ENCODE measurements at places on chromosomes 2 and 18. TPM values are rescaled to one million over a fixed set of nuclear protein-coding genes. Genes with fewer than 3 reads are reported as not detected.

The HNRNPLL gene
- 10.6 TPM for total RNA-seq

The CXCR2 gene
- total RNA-seq: not detected

The EIF2B4 gene
- total RNA-seq: 34.8 TPM

The CCDC138 gene
- total RNA-seq: 0.75 TPM

The ANKRD36C gene
- total RNA-seq: 12.1 TPM

The ITSN2 gene
- 70.0 TPM for total RNA-seq

The PLGLB1 gene
- total RNA-seq: not detected

The ACKR3 gene
- 75.6 TPM for total RNA-seq

The NEU2 gene
- not detected for total RNA-seq

GRCh38 chr2:216735668-216736067 lies 40.3 kb upstream of the IGFBP5 start:
- no peak for DNase-seq

DNA sequence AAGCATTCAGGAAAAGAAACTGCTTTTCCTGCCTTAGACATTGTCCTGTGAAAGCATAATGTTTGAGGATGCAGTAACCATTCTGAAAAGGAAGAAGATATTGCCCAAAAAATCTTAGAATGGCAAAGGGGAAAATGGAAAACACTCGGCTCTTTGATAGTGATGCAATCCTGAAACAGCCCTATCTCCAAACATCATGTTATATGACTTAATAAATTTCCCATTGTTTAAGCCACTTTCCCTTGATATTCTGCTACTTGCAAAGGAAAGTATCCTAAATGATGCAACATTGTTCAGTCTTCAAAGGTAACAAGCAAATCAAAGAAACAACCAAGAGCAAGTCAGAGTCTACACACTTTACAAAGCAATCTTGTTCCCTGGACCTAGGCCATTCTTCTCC lies 78.5 kb downstream of the EXOC6B start:
- DNase-seq: no peak

DNA sequence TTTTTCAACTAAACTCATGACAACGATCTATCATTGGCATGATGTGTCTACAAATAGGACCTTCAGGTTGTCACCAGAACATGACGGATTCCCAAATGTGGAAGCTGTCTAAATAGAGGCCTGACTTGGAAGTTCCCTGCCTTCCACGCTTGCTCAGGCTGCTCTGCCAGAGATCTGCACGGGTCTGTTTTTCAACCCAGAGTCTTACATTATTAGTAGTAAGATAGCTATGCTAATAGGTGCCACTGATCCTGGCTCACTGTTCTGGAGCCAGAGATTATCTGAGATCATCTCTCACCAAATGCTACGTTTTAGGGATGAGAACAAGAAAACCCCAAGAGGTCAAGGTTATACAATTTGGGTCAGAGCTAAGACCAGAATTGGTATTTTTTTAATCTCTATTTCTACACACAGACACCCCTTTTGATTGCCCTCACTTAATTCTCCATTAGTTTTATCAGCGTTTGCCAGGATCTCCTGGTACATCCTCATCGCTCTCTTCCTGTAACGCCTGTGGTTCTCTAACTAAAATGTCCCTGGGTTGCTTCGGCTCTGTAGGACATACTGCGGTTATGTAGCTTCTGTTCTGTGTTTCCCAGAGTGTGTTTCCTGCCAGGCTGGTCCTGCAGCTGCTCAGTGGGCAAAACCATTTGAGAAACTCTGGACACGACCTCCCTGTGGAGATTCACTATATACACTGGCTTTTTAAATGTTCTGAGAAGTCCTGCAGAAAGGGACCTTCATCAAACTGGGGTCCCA lies 5.7 kb downstream of the CDC42EP3 start:
- no peak for DNase-seq

DNA sequence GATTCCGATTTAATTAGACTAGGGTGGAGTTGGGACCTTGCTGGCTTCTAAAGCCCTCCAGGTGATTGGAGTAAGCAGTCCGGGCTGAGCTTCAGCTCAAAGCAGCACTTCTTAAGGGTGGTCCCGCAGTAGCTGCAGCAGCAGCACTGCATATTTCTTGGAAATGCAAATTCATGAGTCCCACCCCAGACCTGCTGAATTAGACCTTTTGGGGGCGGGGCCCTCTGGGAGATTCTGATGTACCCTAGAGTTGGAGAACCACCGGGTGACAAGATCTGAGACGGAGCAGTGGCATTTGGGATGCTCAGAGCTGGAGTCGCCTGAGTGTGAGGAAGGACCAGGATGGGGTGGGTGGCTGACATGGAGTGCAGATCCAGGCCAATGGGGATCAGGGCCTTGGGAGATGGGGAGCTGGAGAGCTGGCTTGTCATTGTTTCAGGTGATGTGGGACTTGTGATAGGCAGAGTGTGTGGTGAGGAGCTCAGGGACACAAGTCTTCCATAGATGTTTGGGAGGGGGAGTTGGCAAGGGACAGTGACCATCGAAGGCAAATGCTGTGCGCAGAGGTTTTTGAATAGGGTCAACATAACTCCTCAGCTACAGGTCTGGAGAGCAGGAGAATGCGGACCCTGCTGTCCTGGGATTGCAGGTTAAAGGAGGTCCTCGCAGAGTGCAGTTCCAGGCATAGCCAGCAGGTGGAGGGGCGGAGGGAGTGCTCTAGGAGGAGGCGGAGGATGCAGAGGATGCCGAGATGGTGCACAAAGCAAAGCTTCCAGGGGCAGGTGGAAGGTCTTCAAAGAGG lies 130.9 kb upstream of the RAB12 start:
- DNase-seq: no peak

- no peak for DNase-seq
Observed at GRCh38 chr2:151624271-151624670, 110.0 kb downstream of the NEB start.

GRCh38 chr2:16209799-16210198 lies 269.4 kb downstream of the MYCN start:
- DNase-seq: no peak

DNA sequence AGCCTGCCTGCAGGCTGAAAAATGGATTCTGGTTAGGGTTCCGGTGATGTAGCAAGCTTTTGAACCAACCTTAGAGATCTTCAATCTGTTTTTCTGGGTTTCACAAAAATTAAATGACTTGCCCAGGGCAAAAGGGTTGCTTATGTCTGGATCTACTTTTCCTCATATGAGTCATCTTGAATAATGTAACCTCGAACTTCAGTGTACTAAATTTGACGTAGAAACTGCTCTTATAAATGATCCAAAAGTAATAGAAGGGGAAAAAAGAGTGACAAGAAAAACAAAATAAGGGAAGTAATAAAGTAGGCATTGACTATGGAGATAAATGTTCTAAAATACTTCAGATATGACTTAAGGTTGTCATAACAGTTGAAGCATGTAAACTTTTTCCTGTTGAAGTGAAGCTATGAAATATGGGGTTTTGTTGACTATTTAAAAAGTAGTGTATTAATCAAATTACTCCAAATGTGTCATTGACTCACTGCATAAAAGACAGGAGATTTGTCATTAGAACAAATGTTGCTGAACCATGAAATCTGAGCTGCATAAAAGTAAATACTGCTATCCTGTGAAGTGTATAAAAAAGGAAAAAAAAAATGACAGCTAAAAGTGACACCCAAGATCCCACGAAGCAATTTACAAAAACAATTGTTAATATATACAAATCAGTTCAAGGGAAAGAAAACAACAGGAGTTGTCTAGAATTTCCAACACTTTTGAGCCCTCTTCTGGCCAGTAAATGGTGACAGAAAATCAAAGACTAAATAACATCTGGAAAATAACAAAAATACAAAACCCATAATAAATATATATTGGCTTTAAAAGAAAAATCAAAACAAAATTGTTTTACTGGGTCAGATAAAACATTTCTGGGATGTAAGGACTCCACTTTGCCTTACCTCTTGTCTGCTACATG lies 103.6 kb upstream of the SERPINE2 start:
- DNase-seq: no peak

- no peak for DNase-seq
Observed at GRCh38 chr18:24934258-24934932, 417.6 kb downstream of the ZNF521 start.

- DNase-seq: no peak
Observed at GRCh38 chr2:144097440-144098225, 422.3 kb downstream of the ZEB2 start.

- no peak for DNase-seq
Observed at GRCh38 chr18:49100226-49100968, 149.6 kb upstream of the SMAD7 start.

GRCh38 chr2:29039718-29040480 lies 34.4 kb downstream of the PCARE start:
- no peak for DNase-seq

DNA sequence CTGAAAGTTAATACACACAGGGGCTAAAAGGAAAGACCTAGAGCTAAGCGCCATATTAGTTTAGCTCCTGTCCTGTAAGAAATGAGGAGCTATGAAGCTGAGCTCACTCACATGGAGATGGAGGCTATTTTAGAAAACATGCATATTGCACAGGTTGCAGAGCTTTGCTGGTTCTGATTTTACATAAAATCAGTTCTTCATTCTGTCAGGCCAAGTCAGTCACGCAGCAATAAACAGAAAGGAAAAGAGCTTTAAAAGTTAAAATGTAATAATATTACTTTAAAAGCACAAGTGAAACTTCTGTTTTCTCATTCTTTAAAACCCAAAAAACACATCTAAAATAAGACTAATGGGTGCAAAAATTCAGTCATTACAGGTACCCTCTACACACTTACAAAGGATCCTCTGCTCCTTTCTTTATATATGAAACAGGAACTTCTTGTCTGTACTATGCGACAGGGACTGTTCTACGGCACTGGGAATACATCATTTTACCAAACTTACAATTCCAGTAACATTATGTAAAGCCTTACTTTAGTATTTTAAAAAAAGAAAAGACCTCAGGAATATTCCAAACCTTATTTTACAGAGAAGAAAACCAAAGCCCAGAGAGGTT lies 113.8 kb downstream of the THADA start:
- DNase-seq: no peak

GRCh38 chr18:6994056-6994770 lies 123.4 kb downstream of the LAMA1 start:
- DNase-seq: no peak

GRCh38 chr18:56910237-56910636 lies 236.7 kb upstream of the BOD1L2 start:
- DNase-seq: no peak

DNA sequence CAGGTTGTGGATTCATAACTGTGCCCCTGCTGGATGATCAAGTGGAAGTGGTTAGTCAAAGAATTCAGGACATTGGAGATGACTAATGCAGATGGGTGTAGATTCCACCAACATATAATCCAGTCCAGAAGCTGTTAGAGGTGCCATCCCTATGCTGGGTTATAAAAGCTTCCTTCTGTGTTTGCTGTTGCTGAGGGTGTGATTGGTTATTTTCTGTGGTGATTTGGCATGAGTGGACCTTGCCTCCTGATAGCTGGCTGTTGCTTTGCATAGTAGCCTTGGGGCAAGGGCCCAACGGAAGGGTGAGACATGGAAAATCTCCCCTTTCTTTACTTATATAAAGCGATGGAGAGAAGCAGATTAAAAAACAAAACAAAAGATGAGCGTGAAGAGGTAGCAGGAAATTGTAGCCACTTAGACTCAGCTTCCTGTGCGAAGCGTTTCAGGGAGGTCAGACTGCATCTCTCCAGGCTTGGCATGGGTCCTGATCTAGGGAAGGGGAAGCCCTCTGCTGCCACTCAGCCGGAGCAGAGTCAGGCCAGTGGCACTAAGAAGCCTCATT lies 190.4 kb downstream of the FMNL2 start:
- no peak for DNase-seq

GRCh38 chr2:147223119-147223518 lies 621.7 kb upstream of the ACVR2A start:
- DNase-seq: no peak

DNA sequence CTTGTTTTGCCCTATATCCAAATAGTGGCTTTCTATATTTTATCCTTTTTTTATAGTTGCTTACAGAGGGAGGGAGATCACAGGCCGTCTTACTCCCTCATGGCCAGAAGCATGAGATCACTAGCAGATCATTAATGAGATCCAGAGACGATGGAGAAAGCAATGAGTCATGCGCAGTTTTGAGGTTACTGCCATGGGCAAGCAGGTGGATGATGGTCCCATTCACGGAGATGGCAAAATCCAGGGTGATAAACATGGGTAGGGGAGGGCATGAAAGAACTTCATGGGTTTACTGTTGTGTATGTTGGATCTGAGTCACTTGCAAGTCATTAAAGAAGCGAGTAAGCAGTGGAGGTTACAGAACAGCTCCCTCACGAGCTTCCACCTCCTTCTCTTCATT lies 60.4 kb downstream of the C18orf63 start:
- DNase-seq: no peak

DNA sequence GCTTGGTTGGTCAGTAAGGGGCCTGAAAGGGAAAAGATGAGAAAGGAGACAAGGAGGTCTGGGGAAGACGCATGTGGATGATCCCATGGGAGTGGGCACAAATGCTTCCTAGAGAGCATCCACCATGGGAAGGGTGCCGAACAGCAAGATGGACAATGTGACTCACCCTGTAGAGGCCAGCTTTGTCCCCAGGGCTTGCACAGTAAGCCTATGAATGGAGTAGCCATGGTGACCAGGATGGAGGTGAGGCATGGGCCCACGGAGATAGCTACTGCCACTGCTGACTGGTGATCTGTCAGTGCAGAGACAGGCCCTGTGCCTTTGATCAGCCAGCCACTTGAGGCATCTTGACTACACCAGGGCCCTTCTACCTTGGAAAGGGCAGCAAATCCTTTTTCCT lies 172.6 kb downstream of the HAUS1 start:
- no peak for DNase-seq

GRCh38 chr2:1830936-1831619 lies 86.8 kb upstream of the PXDN start:
- DNase-seq: peak; percentile 85

- DNase-seq: no peak
Observed at GRCh38 chr18:77897606-77898005, 648.0 kb downstream of the GALR1 start.

DNA sequence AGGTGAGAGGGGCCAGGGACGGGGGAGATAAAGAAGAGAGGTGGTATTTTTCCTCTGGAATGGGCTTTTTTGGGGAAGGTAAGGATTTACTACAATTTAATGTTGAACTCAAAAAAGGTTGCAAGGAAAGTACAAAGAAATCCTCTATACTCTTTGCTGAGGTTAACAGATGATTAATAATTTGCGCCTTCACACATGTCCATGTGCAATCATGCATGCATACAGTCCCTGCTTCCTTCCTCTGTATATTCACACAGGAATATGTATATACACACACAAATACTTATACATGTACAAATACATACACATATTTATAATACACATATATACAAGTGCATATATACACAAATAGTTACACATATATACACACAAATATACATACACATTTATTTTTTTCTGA lies 193.4 kb downstream of the NBAS start:
- DNase-seq: no peak

DNA sequence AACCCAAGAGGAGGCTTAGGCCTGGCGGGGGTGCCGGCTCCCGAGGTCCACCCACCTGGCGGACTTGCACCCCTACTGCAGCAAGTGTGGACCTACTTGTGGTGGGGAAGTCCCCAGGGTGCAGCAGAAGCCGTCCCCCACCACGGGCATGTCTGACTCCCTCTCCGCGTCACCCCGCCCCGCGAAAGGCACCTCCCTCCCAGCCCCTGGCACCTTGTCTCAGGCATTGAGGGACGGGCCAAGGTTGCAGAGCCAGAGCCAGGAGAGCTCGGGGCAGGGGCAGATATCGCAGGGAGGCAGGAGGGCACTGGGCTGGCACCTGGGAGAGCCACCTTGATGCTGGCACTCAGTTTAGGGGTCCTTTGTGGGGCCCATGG lies 19.0 kb downstream of the CROCC2 start:
- peak; percentile 61 for DNase-seq

All from ascending aorta (tissue), 2 donors.